Left kidney (tissue), 8 donors: ENCODE measurements at places on chromosomes 3 and 15.
A peak's percentile ranks its signal among the peaks of the same experiment; 100 is the strongest.

DNA sequence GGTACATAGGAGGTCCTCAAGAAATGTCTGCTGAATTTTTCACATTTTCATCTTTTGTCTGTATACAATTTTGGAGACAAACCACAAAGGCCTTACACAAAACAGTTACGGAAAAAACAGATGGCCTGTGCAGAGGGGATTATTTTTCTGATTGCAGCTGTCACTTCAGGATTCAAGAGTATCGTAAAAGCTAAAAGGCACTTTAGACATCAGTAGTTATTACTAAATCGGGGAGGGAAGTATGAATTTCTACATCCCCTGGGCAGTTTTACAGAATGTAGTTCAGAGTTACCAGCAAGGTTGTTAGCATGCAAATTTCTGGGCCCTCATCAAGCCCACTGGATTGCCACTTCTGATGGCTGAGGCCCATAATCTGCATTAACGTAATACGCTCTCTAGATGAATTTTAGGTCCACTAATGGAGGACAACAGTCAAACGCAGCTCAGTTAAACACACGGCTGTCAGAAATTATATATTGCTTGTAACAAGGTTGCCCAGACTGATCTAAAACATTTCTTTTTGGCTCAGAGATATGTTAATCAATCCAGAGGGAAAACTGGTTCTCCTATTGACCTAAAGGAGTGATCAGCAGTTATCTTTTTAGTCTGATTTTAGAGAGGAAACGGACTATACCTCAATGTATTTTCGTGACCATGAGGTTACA, 1.1 kb downstream of the RIOX2 start:
- no peak for DNase-seq

- DNase-seq: peak; percentile 78
Observed at GRCh38 chr3:138113326-138113725, 2.1 kb downstream of the DZIP1L start.

DNA sequence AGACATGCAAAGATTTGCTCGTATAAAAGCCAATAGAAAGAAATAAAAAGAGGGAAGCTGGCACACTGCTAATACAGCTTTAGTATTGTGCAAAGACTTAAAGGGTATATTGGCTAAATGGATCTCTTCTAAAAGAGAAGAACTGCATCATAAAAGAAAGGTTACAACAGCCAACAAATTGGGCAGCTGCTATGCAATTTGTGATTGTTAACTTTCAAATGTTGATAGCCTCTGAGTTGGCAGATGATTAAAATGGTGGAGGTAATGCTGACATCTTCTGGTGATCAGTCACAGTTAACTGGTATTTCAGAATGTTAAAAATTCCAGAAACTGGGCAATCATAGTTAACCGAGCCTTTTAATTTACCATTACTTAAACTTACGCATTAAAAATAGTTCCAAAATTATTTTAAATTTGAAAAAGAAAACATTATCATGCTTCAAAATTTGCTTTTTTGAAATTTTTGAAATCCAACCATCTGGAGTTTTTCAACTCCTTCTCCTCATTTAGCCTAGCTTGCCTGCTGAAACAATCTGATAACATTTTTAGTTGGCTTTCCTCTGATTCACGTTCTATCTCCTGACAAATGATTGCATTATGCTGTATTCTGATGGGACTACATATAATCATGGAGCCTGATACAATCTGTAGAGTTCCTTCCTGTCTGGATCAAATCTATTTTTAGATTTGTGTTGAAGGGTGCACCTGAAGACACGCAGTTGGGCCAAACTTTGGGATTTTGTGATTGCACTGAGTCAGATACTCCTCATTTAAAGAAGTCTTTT, 144.0 kb upstream of the PDZRN3 start:
- no peak for DNase-seq

DNA sequence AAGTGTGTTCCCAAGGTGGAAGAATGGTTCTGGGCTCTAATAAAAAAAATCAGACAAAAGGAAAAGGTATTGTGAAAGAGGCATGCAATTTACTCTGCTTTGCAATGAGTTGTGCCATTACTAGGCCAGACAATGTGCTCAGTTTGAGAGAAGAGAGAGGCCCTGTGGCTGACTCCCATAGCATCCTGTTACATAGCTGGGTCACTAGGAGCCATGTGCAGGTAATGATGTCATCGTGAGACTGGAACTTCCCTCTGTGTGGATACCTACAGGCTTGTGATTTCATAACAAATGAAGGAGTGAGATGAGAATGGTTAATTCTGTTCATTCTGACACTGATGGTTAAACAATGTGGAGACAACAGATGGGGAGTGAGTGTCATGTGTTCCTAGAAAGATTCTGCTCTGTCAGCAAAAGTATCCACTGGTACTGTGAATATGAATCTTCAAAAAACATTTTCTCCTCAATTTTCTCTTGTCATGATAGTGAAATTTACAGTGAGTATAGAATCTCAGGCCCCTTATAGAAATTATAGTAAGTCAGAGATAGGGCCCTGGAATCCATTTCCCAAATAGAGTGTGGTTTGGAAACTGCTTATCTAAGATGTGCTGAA, 648.7 kb upstream of the DPPA4 start:
- no peak for DNase-seq

GRCh38 chr3:24145981-24146822, 201.1 kb downstream of the NR1D2 start:
- DNase-seq: no peak

GRCh38 chr3:184874709-184875644, 63.0 kb downstream of the VPS8 start:
- peak; percentile 47 for DNase-seq

DNA sequence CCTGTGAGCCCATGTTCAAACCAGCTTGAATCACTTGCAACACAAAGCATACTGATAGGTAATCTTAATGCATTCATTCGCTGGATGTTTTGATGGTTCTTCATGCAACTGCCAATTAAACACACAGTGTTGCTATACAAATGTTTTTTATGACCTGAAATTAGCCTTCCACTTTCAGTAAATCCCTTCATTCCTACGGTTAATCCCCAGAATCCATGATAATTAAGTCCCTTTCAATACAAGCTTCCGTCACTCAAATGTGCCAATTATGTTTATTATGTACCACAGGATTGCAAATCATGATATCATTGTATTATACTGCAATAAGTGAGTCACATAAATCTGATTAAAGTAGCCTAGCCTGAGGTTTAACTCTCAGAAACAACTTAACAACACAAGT, 14.5 kb upstream of the LYZL4 start:
- DNase-seq: no peak
